Fibroblast of skin of right quadriceps (primary cell): ENCODE measurements at places on chromosomes 2 and 18.

DNA sequence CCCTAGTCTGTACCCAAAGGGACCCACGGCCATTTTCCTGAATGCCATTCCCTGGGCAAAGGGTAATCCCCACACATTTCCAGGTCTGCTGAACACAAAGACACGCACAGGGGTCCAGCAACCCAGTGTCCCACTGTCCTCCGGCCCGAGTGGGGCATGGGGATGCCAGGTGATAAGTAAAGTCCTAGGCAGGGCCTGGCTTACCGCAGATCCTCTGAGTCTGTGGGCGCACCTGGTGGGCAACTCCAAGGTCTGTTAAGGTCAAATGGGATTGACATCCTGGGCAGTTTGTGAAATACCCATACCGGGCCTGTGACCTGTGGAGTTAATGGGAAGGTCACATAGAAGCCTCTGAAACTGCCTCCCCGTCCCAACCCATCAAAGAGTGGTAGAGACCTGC is 116.1 kb downstream of the EIPR1 start:
- no peak for DNase-seq

- DNase-seq: no peak
These were observed 59.0 kb downstream of the SMAD7 start for GRCh38 chr18:48891721-48892120.

DNA sequence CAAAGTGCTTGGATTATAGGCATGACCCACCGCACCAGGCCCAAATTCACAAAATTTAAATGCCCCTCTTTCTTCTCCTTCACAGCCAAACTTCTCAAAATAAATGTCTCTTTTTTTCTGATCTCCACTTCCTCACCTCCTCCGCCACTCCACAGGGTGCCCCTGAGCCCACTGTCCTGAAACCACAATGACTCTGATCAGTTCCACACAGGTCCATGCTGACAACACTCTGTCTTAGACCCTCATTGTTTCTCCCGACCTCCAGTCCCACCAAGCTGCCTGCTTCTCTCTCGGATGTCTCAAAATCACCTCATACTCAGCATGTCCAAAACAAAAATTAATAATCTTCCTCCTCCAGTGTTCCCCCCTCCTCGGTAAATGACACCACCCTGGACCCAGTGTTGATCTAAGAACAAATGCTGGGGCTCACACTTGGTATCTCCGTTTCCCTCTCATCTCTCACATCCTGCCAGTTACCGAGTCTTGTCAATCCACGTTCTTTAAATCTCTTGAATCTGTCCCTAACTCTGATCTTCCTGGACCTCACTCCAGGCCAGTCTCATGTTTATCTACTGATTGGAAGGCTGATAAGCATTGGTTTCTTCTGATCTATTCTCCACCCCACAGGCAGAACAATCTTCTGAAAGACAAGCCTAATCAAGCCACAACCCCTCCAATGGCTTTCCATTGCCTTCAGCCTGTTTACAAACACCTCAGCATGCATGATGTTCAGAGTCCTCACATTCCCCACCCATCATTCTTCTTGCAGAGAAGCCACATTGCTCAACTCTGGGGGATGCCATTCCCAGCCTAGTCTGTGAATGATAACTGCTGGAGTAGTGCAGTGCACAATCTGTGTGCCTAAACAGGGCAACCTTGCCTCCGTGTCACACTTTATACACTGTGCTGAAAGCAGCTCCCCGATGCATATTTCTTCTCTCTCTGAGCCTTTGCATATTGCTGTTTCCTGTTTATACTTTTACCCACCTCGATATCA is 12.4 kb upstream of the ANKRD44 start:
- DNase-seq: no peak

DNA sequence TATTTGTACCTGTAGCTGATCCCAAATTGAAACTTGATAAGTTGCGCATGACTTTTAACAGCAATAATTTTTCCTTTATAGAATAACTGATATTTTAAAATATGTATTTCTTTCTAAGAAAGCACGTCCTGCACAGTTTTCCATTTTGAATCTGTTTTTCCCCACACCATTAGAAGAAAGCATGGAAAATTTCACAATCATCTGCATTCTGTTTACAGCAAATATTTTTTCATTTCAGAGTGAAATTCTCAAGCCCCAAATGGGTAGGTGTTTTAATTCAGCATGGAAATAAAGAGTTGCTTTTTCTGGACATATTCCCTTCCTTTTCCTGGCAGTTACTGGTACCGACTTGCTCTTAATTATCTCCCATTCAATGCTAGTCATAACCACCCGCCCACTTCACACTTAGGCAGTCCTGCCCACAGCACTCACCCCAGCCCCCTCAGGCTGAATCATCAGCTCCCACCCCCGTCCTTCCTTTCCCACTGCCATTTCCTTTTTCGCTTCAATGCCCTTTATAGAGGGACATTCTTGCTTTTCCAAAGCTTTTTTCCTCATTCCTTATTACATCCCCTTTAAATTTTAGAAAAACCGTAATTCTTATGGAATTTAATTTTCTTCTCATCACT is 89.2 kb upstream of the GLS start:
- peak; percentile 80 for DNase-seq

GRCh38 chr2:7567646-7568045 is 650.4 kb downstream of the RNF144A start:
- no peak for DNase-seq
